ENCODE measurements at places on chromosomes 2 and 18. TPM values are rescaled to one million over a fixed set of nuclear protein-coding genes. Genes with fewer than 3 reads are reported as not detected.

Gene DAPL1
- 0.76 TPM for total RNA-seq

Gene CHRNG
- total RNA-seq = 0.87 TPM

- H3K27me3 ChIP-seq = no peaks in the 10 kb centered on the region
- peaks cover 4% of the 10 kb centered on the region for H3K4me1 ChIP-seq
- H3K36me3 ChIP-seq = peaks cover 39% of the 10 kb centered on the region
- H3K4me3 ChIP-seq = no peak overlapping the region
Measured at GRCh38 chr18:9530226-9531009, 55.1 kb downstream of the RALBP1 start.

DNA sequence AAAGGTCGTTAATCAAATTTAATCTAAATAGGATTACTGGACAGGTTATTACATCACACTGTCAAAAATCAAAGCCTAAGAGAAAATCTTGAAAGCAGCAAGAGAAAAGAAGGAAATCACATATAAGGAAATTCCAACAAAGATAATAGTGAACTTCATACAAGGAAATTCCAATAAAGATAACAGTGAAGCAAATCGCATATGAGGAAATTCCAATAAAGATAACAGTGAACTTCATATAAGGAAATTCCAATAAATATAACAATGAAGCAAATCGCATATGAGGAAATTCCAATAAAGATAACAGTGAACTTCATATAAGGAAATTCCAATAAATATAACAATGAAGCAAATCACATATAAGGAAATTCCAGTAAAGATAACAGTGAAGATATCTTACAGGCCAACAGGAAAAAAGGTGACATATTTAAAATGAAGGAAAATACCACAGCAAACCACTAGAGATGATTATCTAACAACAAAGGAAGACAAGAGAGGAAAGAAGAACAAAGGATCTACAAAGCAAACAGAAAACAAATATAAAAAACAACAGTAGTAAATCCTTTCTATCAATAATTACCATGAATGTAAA lies 787.7 kb downstream of the CCDC85A start:
- no peaks in the 10 kb centered on the region for H3K27me3 ChIP-seq
- H3K4me3 ChIP-seq = no peak overlapping the region
- no peak for DNase-seq
- H3K27ac ChIP-seq = no peak overlapping the region
- H3K36me3 ChIP-seq = no peaks in the 10 kb centered on the region

GRCh38 chr2:8462899-8463648 lies 218.8 kb upstream of the ID2 start:
- H3K27ac ChIP-seq = no peak overlapping the region
- no peaks in the 10 kb centered on the region for H3K36me3 ChIP-seq
- H3K4me3 ChIP-seq = no peak overlapping the region
- peaks cover 19% of the 10 kb centered on the region for H3K4me1 ChIP-seq

DNA sequence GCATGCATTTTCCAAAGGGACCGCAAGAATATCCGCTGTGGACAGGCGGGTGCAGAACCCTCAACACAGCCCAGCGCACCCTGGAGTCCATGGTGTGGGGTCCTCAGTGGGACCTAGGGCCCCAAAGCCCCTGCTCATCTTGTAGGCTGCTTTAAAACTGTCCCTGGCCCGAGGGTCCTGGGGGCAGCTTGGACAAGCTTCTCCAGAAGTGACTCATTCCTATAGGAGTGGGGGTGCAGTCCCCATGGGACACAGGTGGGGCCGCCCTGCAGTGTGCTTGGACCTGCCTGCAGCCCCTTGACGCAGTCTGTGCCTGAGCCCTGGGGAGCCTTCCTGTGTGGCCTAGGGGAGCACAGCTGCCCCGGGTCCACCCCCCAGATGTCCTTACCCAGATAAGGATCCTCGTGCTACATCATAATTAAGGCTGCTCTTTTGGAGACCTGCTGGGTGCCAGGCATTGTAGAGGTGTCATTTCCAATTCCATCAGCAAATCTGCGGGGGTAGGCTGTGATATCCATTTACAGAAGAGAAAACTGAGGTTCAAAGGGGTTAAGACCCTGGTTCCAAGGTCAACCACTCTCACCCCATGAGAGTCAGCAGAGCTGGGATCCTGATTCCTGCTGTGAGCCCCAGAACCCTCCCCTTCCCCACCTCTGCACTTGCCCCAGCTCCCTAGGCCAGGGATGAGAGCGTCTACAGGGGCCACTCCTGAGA lies 1.7 kb upstream of the HS6ST1 start:
- peaks cover 4% of the 10 kb centered on the region for H3K27me3 ChIP-seq
- no peaks in the 10 kb centered on the region for H3K36me3 ChIP-seq
- peak overlapping the region; percentile 75 for H3K4me3 ChIP-seq
- H3K27ac ChIP-seq = no peak overlapping the region
- DNase-seq = no peak
- H3K4me1 ChIP-seq = peaks cover 28% of the 10 kb centered on the region

GRCh38 chr2:139669675-139670074 lies 889.5 kb upstream of the NXPH2 start:
- H3K4me3 ChIP-seq = no peak overlapping the region
- H3K36me3 ChIP-seq = no peaks in the 10 kb centered on the region
- no peak for DNase-seq
- H3K4me1 ChIP-seq = no peaks in the 10 kb centered on the region
- no peaks in the 10 kb centered on the region for H3K27me3 ChIP-seq

- no peak overlapping the region for H3K4me3 ChIP-seq
- H3K27me3 ChIP-seq = no peaks in the 10 kb centered on the region
Measured at GRCh38 chr18:69259282-69259681, 141.4 kb upstream of the DOK6 start.

DNA sequence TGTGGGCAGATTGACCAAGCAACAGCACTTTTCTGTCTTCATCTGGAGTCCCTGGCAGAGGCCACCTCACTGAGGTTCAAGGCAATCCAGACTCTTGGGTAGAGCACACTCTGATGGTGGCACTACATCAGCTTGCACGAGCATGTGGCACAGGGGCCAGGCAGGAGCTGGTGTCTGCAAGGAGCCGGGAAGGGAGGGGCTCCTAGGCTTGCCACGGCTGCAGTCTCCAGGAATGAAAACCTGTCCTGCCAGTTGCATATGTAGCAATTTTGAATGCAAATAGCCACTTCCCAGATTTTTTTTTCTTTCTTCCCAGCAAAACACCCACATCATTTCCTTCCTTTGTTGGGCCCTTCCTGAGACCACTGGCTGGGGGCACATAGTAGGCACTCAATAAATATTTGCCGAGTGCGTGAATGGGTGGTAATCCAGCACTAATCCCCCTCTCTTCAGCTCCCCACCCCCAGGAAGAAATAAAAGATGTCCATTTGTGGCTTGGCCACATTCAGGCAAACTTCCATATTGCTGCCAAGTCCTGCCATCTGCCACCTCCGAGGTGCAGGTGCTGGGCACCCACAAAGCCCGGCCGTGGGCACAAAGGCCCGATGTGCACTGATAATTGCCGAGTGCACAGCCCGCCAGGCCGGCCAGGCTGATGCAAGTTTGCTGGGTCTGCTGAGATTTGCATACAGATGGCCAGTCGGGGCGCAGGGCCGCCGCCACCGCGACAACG lies 72.4 kb downstream of the MYCN start:
- no peaks in the 10 kb centered on the region for H3K36me3 ChIP-seq

DNA sequence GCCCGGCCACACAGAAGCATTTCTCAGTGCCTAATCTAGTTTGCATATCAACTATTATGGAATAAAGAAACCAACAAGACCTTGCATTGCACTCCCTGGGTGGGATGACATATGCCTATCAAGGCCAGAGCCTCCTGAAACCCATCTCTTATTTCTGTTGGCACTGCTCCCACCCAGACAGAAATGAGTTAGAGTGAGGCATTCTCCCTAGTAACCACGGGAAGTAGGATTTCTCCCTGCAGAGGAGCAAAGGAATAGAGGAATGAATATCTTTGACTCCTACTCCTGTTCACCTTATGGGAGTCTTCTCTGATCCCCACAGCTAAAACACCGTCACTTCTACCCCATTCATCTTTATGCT lies 24.2 kb upstream of the SCYGR1 start:
- H3K4me1 ChIP-seq = peaks cover 9% of the 10 kb centered on the region
- no peaks in the 10 kb centered on the region for H3K36me3 ChIP-seq
- H3K27ac ChIP-seq = no peak overlapping the region
- no peak for DNase-seq
- no peak overlapping the region for H3K4me3 ChIP-seq

GRCh38 chr2:112077814-112078213 lies 22.7 kb downstream of the TMEM87B start:
- peaks cover 4% of the 10 kb centered on the region for H3K4me1 ChIP-seq
- H3K4me3 ChIP-seq = no peak overlapping the region
- no peak for DNase-seq
- peaks cover 58% of the 10 kb centered on the region for H3K36me3 ChIP-seq
- H3K27ac ChIP-seq = no peak overlapping the region

DNA sequence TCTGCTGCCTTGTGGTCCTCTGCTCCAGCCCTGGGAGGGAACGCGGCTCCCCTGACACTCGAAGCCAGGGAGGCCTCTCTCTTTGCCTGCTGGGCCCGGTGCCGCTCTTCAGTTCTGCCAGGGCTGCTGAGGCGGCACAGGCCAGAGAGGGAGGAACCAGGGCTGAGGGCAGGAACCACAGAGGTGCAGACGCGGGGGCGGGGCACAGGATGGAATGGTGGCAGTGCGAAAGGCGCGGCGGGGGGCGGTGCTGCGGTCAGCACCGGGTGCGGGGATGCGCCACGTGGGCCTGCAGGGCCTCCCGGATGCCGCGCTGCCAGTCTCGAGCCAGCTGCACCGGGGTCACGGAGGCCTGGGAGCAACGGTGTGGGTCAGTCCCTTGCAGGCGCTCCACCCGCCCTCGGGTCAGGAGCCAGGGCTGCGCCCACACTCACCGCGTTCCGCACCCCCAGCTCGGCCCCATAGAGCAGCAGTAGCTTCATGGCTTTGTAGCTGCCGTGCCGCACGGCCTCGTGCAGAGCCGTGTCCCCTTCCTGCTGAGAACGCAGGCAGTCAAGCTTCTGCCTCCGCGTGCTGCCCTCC lies 4.4 kb downstream of the ANKRD23 start:
- H3K4me1 ChIP-seq = peaks cover 11% of the 10 kb centered on the region
- no peaks in the 10 kb centered on the region for H3K27me3 ChIP-seq
- H3K27ac ChIP-seq = no peak overlapping the region
- no peak overlapping the region for H3K4me3 ChIP-seq
- H3K36me3 ChIP-seq = peaks cover 4% of the 10 kb centered on the region
- DNase-seq = no peak

- no peak for DNase-seq
- no peak overlapping the region for H3K27ac ChIP-seq
- no peaks in the 10 kb centered on the region for H3K27me3 ChIP-seq
- no peak overlapping the region for H3K4me3 ChIP-seq
- H3K4me1 ChIP-seq = peaks cover 5% of the 10 kb centered on the region
Measured at GRCh38 chr2:9998916-9999654, 44.3 kb upstream of the KLF11 start.

GRCh38 chr2:170098626-170099312 lies 79.2 kb upstream of the MYO3B start:
- no peaks in the 10 kb centered on the region for H3K4me1 ChIP-seq
- H3K27ac ChIP-seq = no peak overlapping the region
- H3K4me3 ChIP-seq = no peak overlapping the region
- no peak for DNase-seq

Measured in type B pancreatic cell (in vitro differentiated cells).